ENCODE measurements at places on chromosomes 7 and 10.

DNA sequence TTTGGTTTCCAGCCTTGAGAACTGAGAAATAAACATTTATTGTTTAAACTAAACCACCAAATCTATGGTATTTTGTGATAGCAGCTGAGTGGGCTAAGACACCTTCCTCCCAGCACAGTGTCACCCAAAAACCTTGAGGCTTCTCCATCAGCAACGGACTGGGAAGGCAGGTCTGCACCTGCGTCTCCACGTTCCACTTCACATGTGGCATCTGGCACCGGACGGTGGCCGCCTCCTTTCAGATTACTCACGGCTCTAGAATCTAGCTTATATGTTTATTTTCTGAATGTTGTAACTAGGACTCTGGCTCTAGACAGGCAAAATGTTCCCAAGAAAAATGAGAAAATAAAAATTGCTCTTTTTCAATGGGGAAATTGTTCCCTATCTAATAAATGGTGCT lies 201.0 kb downstream of the ADARB2 start:
- no peaks in the 10 kb centered on the region for H3K27me3 ChIP-seq
- H3K4me3 ChIP-seq, result no peak overlapping the region
- H3K4me1 ChIP-seq, result no peaks in the 10 kb centered on the region
- H3K36me3 ChIP-seq, result no peaks in the 10 kb centered on the region
- H3K27ac ChIP-seq, result no peak overlapping the region
- DNase-seq, result no peak

DNA sequence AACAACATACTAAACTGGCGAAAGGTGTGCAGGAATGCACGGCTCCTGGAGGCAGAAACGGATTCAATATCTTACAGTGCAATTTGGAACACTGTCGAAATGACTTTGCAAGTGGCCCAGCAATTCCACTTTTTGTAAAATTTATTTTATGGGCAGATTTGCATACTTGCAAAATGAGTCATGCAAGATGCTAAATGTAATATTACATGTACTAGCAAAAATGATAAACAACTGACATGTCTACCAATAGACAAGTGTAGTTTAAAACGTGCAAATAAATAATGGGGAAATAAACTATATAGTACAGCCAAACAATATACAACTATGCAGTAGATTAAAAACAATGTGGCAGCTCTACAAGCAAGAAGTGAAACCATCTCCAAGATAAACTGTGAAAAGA lies 97.7 kb downstream of the ARHGAP12 start:
- H3K4me3 ChIP-seq, result no peak overlapping the region
- H3K27me3 ChIP-seq, result no peaks in the 10 kb centered on the region
- H3K4me1 ChIP-seq, result no peaks in the 10 kb centered on the region
- DNase-seq, result peak; percentile 19

DNA sequence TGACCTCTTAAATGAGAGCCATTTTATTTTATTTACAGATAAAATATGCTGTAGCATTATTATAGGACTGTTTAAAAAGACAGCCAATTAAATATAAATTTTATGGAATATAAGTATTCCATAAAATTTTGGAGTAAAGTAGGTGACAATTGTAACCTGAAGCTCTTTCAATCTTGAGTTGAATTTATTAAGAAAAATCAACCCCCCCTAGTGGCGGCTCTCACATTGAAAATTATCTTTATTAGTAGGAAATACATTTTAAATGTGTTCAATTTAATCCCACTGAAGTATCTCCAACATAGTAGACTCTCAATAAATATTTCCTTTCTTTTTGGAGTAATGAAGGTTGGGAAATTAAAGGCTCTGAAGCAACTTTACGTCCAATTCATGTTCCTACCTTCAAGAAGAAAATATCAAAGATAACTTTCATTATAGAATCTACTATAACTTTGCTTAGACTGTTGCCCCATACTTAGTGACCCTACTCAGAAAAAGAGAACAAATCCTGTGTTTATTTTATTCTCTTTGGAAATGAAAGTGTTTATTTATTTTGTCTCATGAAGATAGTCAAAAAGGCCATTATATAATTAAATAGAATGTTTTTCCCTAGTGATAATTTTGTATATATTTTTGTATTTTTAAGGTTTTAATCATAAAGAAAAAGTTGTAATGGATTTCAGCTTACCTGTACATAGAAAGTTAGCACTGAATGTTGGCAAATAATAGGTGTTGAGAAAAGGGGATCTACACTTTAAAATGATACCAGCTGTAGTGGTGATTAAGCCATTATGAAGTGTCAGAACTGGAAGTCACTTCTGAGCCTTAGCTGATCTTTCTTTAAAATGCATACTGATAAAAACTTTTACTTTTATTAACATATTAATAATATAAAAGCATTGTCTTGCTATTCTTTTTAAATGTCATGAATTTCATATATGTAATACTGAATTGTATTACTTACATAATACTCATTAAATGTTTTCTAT lies 3.3 kb downstream of the AHR start:
- H3K4me1 ChIP-seq, result peaks cover 2% of the 10 kb centered on the region
- H3K27ac ChIP-seq, result no peak overlapping the region
- no peaks in the 10 kb centered on the region for H3K27me3 ChIP-seq
- DNase-seq, result peak; percentile 68

- H3K36me3 ChIP-seq, result no peaks in the 10 kb centered on the region
- DNase-seq, result peak; percentile 81
- no peak overlapping the region for H3K4me3 ChIP-seq
- H3K4me1 ChIP-seq, result peaks cover 2% of the 10 kb centered on the region
- no peaks in the 10 kb centered on the region for H3K27me3 ChIP-seq
These were observed 108.7 kb downstream of the TYW1 start for GRCh38 chr7:67105377-67105776.

- no peaks in the 10 kb centered on the region for H3K36me3 ChIP-seq
- no peaks in the 10 kb centered on the region for H3K4me1 ChIP-seq
- no peak overlapping the region for H3K27ac ChIP-seq
- no peak overlapping the region for H3K4me3 ChIP-seq
These were observed 1165.4 kb downstream of the GATA3 start for GRCh38 chr10:9219860-9220259.

- no peaks in the 10 kb centered on the region for H3K4me1 ChIP-seq
- H3K4me3 ChIP-seq, result no peak overlapping the region
- no peak overlapping the region for H3K27ac ChIP-seq
- H3K36me3 ChIP-seq, result no peaks in the 10 kb centered on the region
- DNase-seq, result no peak
- H3K27me3 ChIP-seq, result no peaks in the 10 kb centered on the region
These were observed 68.1 kb downstream of the VSTM4 start for GRCh38 chr10:49047128-49047639.

GRCh38 chr10:19811540-19811939 lies 4.7 kb upstream of the PLXDC2 start:
- peaks cover 11% of the 10 kb centered on the region for H3K27me3 ChIP-seq
- no peak overlapping the region for H3K27ac ChIP-seq
- no peak overlapping the region for H3K4me3 ChIP-seq

DNA sequence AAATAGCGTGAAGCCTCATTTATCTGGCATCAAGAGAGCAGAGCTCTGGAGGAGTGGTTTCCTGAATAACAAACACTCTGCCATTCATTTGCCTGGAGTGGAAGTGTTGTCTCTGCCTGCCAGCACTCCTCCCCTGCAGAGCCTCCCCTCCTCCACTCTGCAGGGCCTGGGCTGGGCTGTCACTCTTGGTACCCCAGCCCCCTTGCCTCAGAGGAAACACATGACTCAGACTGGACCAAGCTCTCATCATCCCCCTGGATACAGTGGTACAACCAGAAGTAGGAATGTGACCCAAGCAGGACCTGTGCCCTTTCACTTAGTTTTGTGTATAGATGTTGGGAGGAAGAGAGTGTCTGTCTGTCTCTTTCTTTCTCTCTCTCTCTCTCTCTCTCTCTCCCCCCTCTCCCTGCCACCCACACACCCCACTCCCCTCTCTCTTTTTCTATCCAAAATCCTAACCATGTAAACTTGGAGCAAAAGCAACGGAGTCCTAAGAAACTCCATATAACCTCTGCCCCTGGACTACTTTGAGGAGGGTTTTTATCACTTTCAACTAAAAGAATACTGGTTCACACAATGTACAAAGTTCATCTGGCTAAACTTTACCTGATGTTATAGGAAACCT lies 43.9 kb downstream of the DOCK4 start:
- peak overlapping the region; percentile 70 for H3K27ac ChIP-seq
- no peak overlapping the region for H3K4me3 ChIP-seq
- H3K4me1 ChIP-seq, result peaks cover 7% of the 10 kb centered on the region
- peak; percentile 78 for DNase-seq
- no peaks in the 10 kb centered on the region for H3K36me3 ChIP-seq

- H3K4me3 ChIP-seq, result peak overlapping the region; percentile 56
- peak overlapping the region; percentile 84 for H3K27ac ChIP-seq
- H3K27me3 ChIP-seq, result peaks cover 15% of the 10 kb centered on the region
- peaks cover 41% of the 10 kb centered on the region for H3K4me1 ChIP-seq
- DNase-seq, result peak; percentile 92
These were observed 254.1 kb downstream of the TNS3 start for GRCh38 chr7:47327698-47328391.

- H3K36me3 ChIP-seq, result no peaks in the 10 kb centered on the region
- H3K27ac ChIP-seq, result no peak overlapping the region
- peaks cover 10% of the 10 kb centered on the region for H3K4me1 ChIP-seq
- H3K4me3 ChIP-seq, result no peak overlapping the region
- peak; percentile 16 for DNase-seq
These were observed 212.7 kb upstream of the IGFBP3 start for GRCh38 chr7:46133751-46134150.

DNA sequence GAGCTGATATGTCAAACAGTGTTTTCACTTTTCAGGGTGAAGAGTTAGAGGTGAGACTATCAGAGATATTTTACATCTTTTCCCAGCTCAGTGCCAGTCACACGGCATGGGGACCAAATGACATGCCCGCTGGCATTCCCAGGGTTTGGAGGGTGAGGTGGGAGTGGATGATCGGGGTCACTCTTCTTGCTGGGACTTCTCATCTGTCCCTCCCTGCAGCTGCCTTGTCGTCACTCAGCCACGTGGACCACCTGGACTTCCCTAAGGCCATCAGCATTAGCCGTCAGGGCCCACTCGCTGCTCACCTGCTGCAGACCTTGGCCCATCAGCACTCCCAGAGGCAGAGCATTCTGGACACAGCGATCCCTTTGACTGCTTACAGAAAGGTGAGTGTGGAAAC lies 301.8 kb downstream of the DNAJB6 start:
- H3K4me3 ChIP-seq, result no peak overlapping the region
- no peaks in the 10 kb centered on the region for H3K4me1 ChIP-seq
- H3K36me3 ChIP-seq, result no peaks in the 10 kb centered on the region
- no peak for DNase-seq
- H3K27me3 ChIP-seq, result no peaks in the 10 kb centered on the region

GRCh38 chr7:149544028-149544427 lies 46.4 kb upstream of the ZNF746 start:
- peaks cover 31% of the 10 kb centered on the region for H3K36me3 ChIP-seq
- no peak overlapping the region for H3K27ac ChIP-seq
- H3K27me3 ChIP-seq, result no peaks in the 10 kb centered on the region
- no peak for DNase-seq
- H3K4me1 ChIP-seq, result no peaks in the 10 kb centered on the region

Measured in mesenchymal stem cell (in vitro differentiated cells and primary cell).